ENCODE measurements at places on chromosomes 3 and 15. TPM values are rescaled to one million over a fixed set of nuclear protein-coding genes. Genes with fewer than 3 reads are reported as not detected.

- DNase-seq: no peak
These were observed 202.7 kb upstream of the BHLHE40 start for GRCh38 chr3:4776399-4776979.

GRCh38 chr3:195258449-195259153, 12.4 kb downstream of the XXYLT1 start:
- DNase-seq: no peak

GRCh38 chr3:44525060-44525459, 29.9 kb upstream of the ZKSCAN7 start:
- DNase-seq: no peak

The HDAC11 gene
- total RNA-seq: 16.8 TPM
